SK-N-DZ (cell line): ENCODE measurements at places on chromosomes 4 and X.

- no peak for DNase-seq
Measured at GRCh38 chr4:99447079-99447478, 11.9 kb upstream of the ADH7 start.

DNA sequence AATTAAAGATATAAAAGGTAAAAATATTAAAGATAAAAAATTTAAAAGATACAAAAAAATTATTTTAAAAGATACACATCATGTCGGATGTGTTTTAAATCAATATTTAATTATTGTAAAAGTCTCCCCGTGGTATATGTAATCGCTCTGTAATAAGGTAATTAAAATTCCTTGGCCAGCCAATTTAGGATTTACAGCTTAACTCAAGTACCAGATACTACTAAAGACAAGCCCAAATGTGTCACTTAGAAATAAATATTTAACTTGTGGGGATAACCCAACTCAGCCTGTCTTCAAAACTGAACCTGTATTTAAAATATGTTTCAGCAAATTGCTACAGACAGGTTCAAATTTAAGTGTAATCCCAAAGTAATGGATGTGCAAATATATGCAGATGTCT is 56.0 kb downstream of the GPR82 start:
- DNase-seq = no peak

GRCh38 chrX:16785247-16786138 is 773 bp upstream of the TXLNG start:
- no peak for DNase-seq

DNA sequence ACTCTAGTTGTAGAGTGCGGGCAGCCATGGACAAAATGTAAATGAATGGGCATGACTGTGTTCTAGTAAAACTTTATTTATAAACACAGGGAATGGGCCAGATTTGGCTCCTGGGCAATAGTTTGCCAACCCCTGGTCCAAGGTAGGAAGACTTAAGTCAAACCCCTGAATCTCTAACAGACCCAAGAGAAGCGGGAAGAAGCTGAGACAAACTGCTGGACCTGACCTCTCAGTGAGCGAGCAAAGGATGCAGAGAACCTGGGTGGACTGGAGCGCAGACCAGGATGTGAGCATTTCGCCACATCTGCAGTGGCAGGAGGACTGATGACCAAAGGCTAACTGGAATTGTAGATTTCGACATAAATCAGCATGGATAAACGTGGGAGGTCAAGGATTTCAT is 201.6 kb downstream of the STIM2 start:
- DNase-seq = no peak

DNA sequence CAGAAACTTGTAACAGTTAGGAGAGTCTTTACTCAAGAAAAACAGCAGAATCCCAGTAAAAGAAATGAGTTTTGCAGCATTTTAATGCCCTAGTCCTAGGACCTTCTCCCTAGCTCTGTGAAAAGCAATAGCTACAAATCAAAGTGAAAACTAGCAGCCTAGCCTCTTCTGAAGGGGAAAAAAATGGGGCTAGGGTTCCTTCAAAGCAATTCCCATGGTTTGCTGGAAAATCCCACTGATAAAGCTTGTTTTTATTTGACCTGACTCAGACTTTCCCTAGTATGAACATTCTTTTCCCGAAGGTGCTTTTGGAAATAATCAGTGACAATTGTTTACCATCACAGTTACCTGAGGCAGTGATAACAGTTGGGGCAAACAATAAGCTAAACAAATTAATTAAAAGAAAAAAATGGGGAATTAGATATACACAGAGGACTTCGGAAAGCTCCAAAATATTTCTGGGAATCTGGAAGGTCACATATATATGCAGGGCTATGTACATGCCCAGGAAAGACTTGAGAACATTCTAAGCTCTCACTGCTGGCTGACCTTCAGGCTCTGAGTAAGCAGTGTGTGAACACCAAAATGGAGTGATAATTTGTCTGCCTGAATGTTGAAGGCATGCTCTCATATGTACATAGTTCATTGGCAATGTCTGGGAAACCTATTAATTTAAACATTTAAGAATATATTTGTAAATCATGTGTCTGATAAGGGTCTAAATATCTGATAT is 285.9 kb downstream of the KCTD8 start:
- no peak for DNase-seq

GRCh38 chr4:180009316-180009715 is 2233.9 kb upstream of the TENM3 start:
- DNase-seq = no peak

DNA sequence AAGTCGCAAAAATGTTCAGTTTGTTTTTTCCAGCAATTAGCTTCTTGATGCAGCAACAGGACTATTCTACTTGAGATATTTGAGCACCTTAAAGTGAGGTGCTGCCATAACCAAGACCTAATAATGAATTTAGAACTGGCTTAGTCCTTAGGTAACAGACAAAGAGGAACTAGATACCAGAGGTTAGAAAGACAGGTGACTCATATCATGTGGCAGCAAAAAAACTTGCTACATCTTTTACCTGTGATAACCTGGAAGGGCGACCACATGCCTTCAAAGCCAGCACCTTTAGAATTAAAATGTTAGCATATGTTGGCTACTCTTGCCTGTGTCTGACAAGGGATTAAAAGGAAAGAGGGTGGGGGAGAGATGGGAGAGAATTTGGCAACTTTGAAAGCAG is 90.4 kb downstream of the ARHGAP6 start:
- no peak for DNase-seq

DNA sequence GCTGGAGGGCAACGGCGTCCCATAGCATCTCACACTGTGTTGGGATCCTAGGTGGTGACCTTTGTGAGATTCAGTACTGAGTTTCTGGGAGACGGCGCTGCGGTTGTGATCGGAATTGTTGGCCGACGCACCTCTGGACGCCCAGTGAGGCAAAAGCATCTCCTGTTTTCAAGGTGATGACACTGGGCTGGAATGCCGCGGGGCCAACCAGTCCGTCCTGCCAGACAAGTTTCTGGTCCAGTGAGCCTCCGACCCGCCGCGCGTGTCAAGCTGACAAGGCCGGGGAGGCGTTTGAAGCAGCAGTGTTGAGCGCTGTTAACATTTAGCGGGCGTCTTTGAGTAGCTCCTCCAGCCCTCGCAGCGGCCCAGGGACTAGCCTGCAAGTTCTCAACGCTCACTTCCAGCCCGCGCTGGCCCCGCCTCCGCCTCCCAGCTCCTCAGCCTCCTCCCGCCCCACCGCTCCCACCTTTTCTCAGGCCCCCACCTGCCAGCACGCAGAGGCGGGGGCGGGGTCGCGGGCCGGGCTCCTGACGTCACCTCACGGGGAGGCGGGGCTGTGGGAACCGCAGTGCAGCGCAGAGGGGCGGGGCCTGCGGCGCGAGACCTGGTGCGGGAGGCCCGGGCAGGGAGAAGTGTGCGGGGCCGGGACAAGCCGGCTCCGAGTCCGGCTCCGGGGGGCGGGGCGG is 482 bp upstream of the CDS1 start:
- peak; percentile 89 for DNase-seq

GRCh38 chr4:124144238-124144654 is 568.3 kb downstream of the ANKRD50 start:
- no peak for DNase-seq

DNA sequence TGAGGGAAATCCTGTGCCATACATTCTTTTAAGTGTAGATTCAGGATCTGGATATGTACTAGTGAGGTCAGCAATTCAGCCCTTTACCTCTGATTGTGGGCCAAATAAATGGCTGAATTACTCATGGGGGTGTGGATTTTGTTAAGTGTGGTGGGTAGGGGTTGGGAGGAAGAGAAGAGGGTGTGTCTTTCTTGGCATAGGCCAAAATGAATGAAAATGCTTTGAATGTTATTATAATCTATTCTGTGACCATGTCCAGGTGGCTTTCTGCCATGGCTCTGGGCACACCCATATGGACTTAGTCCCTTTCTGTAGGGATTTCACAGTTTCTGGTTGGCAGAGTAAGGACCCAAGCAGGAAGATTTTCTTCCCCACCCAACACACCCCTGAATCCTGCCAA is 244.3 kb downstream of the CBR4 start:
- no peak for DNase-seq

- no peak for DNase-seq
Measured at GRCh38 chrX:15973946-15974345, 119.3 kb upstream of the AP1S2 start.

GRCh38 chr4:128177498-128177897 is 110.1 kb downstream of the PGRMC2 start:
- DNase-seq = no peak

- no peak for DNase-seq
Measured at GRCh38 chr4:24840362-24840761, 45.0 kb downstream of the SOD3 start.

DNA sequence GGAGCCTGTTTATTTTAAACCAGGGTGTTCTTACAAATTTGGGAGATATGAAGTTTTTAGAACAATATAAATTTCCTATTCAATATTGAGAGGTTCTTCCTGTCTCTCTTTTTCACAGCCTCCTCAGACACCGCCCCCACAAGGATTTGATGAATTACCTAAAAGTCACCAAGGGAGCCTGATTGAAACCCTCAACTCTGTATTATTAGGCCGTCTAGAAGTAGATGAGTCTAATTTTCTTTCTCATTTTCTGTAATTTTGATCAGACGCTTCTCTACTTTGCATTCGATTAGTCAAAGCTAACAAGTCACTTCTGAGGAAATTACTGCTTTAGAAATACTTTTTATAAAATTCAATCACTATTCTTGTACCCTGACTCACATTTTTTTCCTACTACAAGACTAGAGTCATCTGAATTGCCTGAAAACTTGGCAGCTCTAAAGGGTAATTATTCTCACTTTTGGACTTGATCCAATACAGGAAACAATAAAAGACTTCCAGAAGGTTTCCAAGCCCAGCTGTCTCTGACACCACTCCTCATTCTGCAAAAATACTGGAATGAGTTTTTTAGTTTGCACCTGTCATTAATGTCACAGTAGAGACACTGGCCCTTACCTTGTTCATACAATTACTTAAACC is 111.2 kb downstream of the ELOVL6 start:
- DNase-seq = no peak

- DNase-seq = no peak
Measured at GRCh38 chr4:10666616-10667015, 18.0 kb downstream of the CLNK start.

DNA sequence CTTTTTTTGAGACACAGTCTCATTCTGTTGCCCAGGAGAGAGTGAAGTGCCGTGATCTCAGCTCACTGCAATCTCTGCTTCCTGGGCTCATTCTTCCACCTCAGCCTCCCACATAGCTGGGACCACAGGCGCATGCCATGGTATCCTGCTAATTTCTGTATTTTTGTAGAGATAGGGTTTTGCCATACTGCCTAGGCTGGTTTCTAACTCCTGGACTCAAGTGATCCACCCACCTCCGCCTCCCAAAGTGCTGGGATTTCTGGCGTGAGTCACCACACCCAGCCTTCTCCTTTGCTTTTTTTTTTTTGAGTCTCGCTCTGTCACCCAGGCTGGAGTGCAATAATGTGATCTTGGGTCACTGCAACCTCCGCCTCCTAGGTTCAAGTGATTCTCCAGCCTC is 94.1 kb downstream of the PDS5A start:
- DNase-seq = no peak

DNA sequence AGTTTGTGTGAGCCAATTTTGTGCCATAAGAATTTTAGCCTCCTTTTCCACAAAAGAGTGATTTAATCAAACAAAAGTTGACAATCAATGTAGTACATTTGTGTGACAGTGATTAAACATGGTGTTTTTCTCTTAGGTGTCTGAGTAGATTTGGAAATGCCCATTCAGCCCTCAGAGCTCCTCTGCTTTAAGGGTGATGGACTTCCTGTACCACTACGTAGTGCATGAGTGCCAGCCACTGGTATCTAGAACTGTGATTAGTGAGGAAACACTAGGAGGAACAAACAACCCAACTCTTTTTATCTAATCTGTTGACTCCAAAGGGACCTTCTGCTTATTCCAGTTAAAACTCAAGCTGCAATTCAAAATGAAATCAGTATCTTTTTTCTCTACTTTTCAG is 151.7 kb downstream of the SNCA start:
- no peak for DNase-seq

DNA sequence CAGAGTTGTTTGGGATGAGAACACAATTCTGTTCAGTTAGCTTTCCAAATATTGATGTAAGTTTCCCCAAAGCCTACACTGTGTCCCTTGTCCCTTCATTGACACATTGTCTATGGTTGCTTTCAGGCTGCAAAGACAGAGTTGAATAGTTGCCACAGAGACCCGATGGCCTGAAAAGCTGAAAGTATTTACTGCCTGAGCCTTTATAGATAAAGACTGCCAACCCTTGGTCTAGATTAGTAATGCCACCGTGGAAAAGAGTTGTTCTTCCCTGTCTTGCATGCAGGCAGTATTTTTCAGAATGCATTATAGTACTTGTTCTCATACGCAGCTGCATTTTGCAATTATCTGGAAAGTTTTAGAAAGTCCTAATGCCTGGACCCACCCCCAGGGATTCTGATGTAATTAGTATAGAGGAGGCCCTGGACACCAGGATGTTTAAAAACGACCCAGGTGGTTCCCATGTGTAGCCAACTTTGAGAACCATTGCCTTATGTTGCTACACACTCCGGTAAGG is 180.8 kb downstream of the FRMPD4 start:
- no peak for DNase-seq

DNA sequence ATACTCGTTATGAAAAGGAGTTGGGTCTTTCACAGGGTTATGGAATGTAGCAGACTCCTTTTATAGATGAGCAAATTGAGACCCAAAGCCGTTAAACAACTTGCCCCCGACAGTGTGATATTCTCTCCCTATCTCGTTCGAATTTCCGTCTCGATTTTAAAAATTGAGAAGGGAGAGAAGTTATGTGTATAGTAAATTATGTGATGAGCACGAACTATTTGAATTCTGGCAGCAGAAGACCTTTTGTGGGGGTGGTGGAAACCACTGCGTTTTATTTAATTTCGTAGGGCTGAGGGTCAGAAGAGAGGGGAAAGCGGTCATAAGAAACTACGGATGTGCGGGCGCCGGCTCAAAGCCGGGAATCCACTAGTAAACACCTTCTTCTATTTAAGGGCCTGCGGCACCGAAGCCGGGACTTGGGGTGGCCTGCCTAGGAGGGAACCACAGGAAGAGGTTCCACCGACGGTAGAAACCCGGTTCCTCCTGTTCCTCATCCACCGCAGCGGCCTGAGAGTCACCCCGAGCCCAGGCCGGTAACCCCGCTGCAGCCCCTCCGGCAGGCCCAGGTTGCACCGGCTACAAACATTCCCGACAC is 1.5 kb upstream of the DDX3X start:
- no peak for DNase-seq

DNA sequence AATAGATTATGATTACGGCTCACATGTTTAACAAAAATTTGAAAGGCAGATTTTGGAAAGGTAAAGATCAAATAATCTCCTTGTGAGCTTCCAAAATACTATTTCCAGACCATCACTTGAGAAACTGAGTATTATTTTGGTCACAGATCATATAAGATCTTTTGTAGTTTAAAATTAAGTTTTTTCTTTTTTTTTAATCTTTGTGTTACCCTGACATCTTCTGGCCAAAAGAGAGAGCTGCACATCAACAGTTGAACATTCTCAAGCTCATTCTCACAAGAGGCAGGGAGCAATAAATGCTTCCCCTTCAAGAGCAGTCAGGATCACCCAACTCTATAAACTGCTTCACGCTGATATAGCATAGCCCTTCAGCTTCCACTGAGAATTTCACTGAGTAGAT is 15.9 kb downstream of the TMEM192 start:
- no peak for DNase-seq

GRCh38 chr4:124997991-124998390 is 285.5 kb upstream of the ANKRD50 start:
- no peak for DNase-seq
